ENCODE measurements at places on chromosomes 16 and 17. TPM values are rescaled to one million over a fixed set of nuclear protein-coding genes. Genes with fewer than 3 reads are reported as not detected.

GRCh38 chr17:55090079-55090492 lies 121.5 kb downstream of the STXBP4 start:
- DNase-seq = no peak

The NFATC2IP gene
- 104 TPM for total RNA-seq

- DNase-seq = peak; percentile 78
These were observed 11.5 kb downstream of the EPOP start for GRCh38 chr17:38663125-38663751.

The DOC2A gene
- total RNA-seq = 0.31 TPM

- DNase-seq = no peak
These were observed 52.2 kb downstream of the TRARG1 start for GRCh38 chr17:1331708-1332107.

The SLC5A10 gene
- total RNA-seq = not detected

The ZKSCAN2 gene
- 12.5 TPM for total RNA-seq

The ATXN1L gene
- total RNA-seq = 19.5 TPM

The OTOP3 gene
- total RNA-seq = not detected

GRCh38 chr17:31778523-31778922 lies 80.5 kb downstream of the COPRS start:
- DNase-seq = peak; percentile 8

DNA sequence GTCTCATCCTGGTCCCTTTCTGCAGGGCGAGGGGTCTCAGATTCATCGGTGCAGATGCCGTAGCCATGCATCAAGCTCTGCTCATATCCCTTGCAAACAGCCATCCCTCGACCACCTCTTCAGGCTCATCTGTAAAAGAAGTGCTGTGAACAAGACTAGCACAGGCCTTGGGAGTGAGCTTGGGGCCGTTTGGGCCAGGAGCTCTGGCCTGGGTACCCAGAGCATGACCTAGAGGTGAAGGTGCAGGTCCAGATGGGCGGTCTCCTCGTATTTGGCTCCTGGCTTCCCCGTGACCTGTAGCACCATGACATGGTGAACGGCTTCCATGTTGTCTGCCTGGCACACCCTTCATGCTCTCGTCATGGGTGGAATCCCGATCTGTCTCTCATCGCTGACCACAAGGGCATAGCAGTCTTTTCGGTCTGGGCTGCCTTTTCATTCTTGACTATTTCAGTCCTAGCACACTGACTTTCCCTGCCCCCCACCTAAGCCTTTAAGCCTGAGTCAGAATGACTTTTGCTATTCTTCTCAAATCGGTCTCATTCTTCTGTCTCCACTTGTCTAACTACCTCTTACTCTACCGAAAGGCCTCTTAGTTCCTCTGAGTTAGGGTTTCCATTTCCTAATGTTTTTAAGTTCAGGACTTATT lies 216.0 kb downstream of the FOXL1 start:
- no peak for DNase-seq

The TEKT5 gene
- total RNA-seq = 1.00 TPM

The CRAMP1 gene
- 33.6 TPM for total RNA-seq
